ENCODE measurements at places on chromosomes 4 and X.

DNA sequence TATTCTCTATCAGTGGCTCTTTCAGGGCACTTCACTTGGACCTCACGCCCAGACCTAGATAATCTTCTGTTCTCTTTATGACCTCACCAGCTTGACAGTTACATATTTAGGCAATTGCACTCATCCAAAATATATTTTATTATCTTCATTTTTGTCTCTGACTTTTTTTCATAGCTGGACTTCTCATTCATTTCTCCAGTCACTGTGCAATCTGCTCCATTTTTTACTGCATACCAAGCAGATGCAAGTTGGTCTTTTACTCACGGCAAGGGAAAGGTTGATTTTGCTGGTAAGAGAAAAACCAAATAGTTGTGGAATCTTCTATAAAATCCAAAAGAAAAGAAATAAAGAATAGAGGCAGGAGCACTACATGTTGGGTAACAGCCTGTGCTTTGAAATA lies 31.7 kb downstream of the MAD2L1 start:
- DNase-seq = no peak

GRCh38 chrX:3940000-3940610 lies 226.7 kb upstream of the PRKX start:
- DNase-seq = no peak

GRCh38 chrX:71638409-71638808 lies 20.1 kb upstream of the CXCR3 start:
- DNase-seq = no peak

DNA sequence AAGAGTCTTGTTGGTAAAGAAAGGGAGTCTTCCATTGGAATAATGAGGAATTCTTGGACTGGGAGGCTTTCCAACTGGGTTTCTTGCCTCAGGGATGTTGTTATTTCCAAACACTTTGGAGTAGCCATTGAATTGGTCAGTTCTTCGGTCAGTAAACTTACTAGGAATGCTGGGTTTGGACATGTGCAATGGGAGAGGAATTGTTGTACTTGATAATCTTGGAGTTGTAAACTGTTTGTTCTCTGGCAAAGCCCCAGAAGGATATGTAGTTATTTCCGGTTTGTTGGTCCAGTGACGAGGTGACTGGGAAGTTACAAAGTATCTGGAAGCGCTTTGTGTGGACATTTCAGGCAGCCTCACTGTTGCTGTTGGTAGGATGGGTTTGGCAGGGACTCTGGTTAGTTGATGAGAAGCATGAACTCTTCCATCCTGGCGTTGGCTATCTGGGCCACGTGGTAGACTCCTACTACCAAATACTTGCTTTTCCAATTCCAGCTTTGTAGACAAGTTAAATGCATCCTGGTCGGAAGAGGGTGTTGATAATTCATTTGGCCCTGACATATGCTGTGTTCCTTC lies 25.9 kb downstream of the MXRA5 start:
- DNase-seq = no peak

GRCh38 chr4:89222170-89222569 lies 85.4 kb downstream of the GPRIN3 start:
- DNase-seq = no peak

GRCh38 chrX:43707812-43708548 lies 51.9 kb downstream of the MAOA start:
- no peak for DNase-seq

DNA sequence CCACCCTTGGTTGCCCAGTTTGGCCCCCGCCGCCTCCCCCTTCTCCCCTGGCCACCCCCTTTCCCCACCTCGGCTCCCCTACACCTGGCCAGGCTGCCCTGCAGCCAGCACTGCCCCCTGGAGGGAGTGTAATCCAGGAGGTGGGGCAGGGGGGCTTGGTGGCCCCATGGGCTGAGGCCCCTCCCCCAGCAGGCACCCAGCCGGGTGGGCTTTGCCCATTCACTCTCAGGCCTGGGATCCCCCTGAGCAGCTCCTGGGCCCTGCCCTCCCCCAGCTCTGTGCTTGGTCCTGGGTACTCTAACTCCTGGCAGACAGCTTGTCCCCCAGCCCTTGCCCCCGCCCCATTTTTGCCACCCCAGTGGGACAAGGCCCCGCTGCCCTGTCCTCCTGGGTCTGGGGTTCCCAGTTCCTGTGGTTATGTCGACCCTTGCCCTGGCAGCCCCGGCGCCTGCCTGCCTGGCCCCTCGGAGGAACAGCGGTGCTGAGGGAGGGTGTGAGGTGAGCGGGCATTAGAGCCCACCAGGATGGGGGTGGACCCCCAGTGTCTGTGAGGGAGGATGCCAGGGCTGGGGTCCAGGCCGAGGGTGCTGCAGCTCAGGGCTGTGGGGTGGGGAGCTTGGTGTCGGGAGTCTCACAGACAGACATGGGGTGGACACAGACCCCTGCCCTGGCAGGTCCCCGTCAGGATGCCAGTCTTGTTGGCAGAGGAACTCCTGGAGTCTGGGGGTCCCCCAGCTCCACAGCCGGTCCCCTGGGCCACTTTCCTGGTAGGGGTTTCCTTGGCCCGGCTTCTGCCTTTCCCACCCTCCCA lies 10.2 kb downstream of the NAT8L start:
- DNase-seq = no peak

GRCh38 chr4:72290737-72291136 lies 258.9 kb downstream of the NPFFR2 start:
- DNase-seq = no peak

- DNase-seq = no peak
Observed at GRCh38 chr4:183588169-183588675, 70.8 kb downstream of the RWDD4 start.

- no peak for DNase-seq
Observed at GRCh38 chrX:48883729-48884128, 13.8 kb downstream of the TIMM17B start.

DNA sequence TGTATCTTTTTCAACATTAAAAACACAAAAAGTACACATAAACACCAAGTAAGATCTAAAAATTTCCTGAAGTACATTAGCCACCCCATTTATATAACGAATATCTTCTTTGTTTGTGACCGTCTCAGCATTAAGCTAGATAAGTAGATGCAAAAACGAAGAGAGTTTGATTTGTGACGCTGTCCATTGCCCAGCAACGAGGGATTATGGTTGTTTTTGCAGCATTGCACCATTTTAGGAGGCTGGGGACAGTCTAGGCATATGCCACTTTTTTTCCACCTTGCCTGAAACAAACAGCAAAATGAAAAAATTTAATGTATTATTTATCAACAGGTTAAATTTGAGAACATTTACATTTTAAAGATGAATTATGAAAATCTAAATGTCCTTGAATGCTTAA lies 12.0 kb upstream of the IGSF1 start:
- DNase-seq = no peak

DNA sequence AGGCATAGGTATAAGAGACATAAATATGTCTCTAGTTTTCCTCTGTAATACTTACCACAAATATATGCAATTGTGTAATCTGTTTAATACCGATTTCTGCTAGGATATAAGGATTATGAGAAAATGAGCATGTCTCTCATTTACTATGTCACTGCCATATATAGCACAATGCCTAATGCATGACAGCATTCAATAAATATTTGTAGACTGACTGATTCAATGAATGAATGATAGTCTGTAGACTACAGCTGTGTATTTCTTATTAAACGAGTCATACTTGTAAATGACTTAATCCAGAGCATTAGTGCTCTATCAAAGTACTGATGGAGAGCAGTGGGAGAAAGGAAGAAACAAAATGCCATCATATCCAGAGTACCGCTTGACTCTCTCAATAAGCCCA lies 175.6 kb downstream of the PPP3CA start:
- DNase-seq = no peak

- no peak for DNase-seq
Observed at GRCh38 chrX:120137439-120137838, 21.0 kb upstream of the RHOXF2 start.

Data from stimulated activated CD4-positive, alpha-beta T cell treated with anti-CD3 and anti-CD28 coated beads, Interleukin-4, amount 100 ng/mL, for 4 hours (primary cell).